GM12865 (cell line): ENCODE measurements at places on chromosomes 1 and 21.

DNA sequence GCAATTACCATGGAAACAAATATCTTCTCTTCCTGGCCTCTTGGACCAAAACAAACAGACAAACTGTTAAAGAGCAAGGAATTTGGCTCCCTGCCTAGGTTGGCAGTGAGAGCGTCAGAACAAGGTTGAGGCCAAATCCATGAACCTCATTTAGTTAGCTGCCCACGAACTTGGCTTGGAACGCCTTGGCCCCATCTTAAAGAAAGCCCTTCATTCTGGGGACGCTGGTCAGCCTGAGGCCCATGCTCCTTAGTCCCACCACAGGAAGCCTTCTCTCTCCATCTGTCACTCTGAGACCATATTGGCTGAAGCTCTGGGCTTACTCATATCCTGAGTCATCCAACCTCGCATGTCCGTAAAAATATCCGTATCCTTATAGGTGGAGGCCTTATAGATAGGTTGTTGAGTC is 62.4 kb upstream of the DIRAS3 start:
- DNase-seq = no peak

GRCh38 chr1:36400825-36401601 is 3.3 kb upstream of the LSM10 start:
- DNase-seq = peak; percentile 92

DNA sequence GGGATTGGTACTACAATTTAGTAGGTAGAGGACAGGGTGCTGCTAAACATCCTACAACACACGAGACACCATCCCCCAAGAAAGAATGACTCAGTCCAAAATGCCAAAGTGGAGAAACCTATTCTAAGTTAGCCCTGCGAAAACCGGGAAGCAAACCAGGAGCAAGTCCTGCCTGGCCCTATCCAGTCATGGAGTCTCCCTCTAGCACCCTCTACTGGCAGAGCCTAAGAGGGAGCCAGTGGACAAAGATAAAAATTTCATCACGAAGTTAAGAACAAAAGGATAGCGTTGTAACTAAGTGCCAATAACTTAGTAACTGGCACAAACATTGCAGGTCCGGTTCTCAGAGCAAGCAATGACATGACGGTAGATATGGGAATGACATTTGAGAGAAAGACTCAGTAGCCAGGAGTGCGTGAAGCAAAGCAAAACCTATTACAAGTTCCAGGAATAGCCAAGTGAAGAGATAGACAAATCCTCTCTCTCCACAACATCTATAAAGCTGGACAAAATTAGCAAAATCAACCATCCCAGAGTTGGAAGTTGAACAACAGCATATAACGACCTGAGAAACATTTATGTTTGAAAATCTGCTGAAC is 383.5 kb downstream of the OMA1 start:
- peak; percentile 40 for DNase-seq

DNA sequence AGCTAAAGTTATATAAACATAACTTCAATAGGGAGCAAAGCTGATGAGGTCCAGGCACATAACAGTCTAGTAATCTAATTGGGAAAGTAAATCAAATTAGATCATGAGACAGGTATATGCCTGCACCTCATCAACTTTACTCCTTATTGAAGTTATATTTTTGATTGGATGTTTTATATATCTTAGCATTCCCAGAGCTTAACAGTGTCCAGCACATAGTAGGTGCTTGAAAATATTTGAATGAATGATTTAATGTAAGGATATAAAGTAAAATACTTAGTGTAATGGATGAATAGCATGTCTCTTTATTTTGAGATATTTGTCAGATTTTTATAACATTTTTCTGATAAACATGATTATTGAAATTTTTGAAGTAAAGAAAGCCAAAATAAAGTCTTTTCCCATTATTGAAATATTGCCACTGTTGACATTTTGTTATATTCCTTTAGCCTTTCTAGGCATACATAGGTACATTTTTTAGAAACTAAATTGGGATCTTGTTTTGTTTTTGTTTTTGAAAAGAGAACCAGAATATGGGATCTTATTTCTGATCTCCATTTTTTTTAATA is 2.8 kb downstream of the CDC7 start:
- DNase-seq = no peak

GRCh38 chr1:48493970-48494769 is 22.2 kb upstream of the SPATA6 start:
- no peak for DNase-seq

- no peak for DNase-seq
Measured at GRCh38 chr21:17231124-17231523, 281.7 kb upstream of the CXADR start.

DNA sequence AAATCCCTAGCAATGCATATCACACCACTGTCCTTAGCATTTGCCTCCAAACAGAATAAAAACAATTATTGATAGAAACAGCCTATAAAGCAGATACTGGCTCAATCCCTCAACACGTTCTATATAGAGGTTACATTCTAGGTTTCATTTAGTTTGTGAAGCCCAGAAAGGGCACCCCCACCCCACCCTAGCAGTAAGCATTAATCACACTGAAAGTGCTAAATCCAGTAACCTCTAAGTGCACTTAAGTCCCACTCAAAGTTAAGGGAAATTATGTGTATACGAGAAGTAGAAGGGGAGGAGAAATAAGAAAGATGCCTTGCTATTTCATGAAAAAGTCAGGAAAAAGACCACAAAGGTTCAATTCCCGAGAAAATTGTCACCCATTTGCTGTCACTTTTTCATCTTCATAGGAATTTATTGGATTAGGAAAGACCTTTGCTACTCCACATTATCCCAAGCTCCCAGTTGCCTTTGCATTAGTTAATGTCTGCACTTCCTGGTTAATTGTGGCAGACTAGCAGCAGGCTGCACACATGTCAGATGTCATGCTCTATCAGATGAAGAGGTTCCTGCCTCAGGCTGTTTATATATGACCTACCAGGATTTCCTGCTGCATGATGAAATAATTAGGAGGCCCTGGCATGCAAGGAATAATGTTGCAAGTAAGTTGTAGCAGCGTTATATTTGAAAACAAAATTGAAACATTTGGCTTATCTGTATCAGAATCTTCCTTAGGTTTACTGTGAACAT is 54.5 kb upstream of the LHX8 start:
- DNase-seq = no peak

GRCh38 chr21:36048357-36048756 is 12.0 kb downstream of the SETD4 start:
- DNase-seq = no peak

- DNase-seq = no peak
Measured at GRCh38 chr21:38171723-38172344, 85.0 kb upstream of the KCNJ15 start.

DNA sequence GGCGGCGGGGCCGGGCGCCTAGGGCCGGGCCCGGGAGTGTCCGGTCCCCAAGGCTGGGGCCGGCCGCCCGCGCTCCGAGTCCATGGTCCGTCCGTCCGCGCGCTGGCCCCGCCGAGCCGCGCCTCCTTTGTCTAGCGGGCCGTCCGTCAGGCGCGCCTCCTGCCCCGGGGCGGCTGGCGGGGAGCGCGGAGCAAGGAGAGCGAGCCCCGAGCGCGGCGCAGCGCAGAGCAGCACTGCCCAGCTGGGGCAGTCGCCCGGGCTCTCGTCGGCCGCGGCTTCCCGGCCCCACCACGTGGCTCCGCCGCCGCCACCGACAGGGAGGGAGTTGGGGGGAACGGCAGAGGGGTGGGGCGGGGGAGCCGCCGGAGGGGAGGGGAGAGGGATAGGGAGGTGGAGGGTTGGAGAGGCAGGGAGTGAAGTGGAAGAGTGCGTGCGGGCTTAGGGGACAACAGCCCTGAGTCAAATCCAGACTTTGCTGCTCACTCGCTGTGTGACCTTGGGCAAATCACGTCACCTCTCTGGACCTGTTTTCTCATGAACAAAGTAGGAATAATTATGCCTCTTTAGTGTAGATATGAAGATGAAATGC is at the start of gene NKAIN1:
NKAIN1 (minus strand) TSS at position 235 of the 589 bp plus-strand sequence. CDS start 340 bp downstream, outside the sequence.
- no peak for DNase-seq

DNA sequence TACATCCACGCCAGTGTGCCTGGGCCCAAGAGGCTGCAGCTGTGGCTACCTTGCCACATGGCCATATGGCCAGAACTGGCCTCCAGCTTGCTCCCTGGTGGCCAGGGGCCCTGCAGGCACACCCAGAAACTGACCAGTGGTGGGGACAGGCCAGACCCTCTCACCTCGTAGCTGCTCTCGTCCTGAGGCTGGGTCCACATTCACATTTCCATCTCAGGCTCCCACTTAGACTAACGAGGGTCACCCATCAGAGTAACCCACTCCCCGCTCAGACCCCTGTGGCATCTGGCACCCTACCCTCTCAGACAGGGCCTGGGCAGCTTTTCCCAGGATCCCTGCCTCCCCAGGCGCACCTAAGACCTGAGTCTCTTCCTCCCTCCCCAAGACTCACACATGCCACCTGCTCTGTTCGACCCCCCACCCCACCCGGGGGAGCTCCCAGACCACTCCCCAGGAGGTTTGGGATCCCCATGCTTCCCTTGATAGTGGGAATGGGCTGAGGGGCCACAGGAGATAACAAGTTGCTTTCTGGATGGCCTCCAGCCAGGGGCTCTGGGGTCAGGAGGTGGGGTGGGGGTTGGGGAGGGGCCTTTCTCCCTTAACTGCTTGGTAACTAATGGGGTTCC is 21.3 kb upstream of the RNU1-4 start:
- peak; percentile 2 for DNase-seq

GRCh38 chr1:224481601-224482000 is 47.0 kb upstream of the WDR26 start:
- DNase-seq = no peak

DNA sequence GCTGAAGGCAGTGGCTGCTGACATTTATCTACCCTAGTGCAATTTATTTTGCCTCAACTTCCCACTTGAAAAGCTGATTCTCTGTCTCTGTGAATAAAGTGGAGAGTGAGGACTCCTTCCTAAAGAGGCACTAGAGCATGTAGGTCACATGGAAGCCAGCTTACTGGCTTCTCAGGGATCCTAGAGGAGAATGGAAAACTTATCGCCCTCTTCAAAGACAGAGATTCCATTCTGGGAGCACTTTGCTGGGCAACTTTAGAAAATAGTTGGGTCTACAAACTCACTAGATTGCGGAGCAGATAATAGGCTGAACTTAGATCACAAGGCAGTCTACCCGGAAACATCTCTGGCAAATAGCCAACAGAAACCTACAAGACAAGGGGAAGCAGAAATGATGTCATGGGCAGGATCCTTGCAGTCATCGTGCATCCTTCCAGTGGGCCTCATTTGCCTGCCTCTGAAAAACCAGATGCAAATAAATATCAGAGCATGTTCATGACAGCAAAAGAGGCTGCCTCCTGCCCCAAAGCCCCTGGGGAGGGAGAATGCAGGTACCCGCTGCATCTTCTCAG is 104.8 kb upstream of the BARHL2 start:
- DNase-seq = peak; percentile 51

DNA sequence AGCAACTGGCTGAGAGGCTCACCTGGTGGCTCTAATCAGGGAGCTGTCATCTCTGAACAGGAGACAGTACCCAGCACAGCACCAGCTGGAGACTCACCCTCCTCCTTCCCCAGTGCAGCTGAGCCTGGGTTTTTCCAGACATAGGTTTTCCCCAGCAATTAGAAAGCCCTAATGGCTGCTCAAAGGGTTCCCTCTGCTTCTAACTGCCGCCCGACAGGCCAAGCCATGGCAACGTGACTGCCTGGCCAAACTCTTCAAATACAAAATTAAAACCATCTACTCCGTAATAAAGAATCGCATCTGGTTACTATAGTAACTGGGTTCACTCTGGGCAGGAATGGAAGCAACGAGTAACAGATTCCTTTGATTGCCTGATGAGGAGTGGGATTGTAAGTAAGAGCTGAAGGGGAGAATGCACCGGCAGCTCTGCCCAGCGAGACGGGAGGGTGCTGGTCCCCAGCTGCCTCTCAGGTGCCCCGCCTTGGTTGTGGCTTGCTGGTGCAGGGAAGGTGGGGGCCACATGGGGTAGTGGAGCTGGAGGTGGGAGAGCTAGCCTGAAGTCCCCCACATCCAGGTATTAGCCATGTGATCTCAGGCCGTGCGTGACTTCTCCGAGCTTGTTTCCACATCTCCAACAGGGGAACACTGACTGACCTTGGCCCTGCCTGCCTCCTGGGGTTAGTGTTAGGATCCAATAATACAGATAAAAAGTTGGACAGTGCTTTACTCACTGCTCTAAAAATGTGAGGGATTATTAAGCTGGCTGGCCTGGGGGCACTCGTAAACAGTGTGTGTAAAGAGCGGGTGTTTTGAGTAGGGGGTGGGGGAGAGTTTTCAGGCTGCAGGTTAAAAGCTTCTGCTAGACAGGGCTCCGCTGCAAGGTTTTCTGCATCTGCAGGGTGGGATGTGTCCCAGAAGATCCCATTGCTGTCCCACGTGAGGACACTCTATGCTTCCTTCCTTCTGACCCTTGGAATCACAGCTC is 94.2 kb downstream of the KCNN3 start:
- peak; percentile 16 for DNase-seq

DNA sequence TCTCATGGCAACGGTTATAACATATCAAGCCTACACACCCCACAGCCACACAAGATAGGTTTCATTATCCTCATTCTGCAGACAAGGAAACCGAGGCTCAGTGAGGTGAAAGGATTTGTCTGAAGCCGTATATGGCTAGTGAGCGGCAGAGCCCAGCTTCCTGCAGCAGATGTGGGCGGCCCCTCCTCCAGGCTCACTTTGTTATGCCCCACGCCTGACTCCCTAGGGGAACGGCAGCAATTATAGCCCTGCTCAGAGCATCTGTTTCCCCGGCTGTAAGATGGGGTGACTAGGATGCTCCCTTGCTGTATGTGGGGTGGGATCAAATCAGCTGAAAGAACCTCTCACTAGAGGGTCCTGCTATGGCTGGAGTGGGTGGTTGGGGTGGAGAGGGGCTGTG is 22.1 kb downstream of the GRHL3 start:
- DNase-seq = no peak
